SW 1271 (cell line): ENCODE measurements at places on chromosomes 5 and 9.

DNA sequence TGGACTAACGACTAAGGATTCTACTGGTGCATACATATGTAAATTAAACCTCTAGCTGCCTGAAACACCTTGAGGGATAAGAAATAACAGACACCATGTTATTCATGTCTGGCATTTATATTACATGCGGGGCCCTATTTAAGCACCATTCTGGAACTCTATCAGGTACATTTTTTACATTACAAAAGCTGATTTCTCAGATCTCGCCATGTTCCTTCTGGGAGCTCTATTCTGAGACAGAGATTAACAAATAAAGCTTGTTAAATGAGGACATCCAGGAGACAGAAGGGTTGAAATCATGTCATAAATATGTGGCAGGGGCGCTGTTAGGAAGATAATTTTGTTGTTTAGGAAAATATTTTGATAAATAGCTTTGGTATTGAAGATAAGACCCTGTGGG lies 93.4 kb upstream of the SLIT3 start:
- DNase-seq: no peak

DNA sequence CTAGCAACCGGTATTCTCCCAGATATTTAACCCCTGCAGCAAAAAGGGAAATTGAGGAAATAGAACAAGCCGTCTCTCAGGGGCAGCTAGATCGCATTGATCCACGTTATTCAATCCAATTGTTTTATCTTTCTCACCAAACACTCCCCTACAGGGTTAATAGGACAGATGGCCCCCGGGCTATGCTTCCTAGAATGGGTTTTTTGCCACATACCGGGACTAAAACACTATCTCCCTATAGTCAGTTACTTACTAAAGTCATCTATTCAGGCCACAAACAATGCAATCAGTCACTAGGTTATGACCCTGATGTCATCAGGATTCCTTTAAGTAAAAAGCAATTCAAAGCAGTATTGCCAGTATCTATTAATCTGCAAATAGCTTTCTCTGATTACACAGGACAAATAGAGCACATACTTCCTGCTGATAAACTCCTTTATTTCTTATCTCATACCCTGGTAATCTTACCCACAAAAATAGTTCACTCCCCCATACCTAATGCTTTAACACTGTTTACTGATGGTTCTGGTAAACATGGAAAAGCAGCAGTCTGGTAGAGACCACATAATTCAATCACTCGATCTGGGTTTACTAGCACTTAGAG lies 159.0 kb downstream of the CPLANE1 start:
- no peak for DNase-seq

GRCh38 chr9:134333234-134333873 lies 7.1 kb downstream of the RXRA start:
- DNase-seq: no peak

GRCh38 chr9:122176916-122177315 lies 17.2 kb downstream of the MORN5 start:
- no peak for DNase-seq

GRCh38 chr5:27011274-27011673 lies 27.1 kb downstream of the CDH9 start:
- no peak for DNase-seq

- DNase-seq: no peak
Observed at GRCh38 chr5:122056913-122057312, 21.1 kb downstream of the LOX start.
